ENCODE measurements at places on chromosomes 1 and 21.

- DNase-seq, result no peak
Measured at GRCh38 chr21:39258207-39258606, 55.2 kb downstream of the BRWD1 start.

DNA sequence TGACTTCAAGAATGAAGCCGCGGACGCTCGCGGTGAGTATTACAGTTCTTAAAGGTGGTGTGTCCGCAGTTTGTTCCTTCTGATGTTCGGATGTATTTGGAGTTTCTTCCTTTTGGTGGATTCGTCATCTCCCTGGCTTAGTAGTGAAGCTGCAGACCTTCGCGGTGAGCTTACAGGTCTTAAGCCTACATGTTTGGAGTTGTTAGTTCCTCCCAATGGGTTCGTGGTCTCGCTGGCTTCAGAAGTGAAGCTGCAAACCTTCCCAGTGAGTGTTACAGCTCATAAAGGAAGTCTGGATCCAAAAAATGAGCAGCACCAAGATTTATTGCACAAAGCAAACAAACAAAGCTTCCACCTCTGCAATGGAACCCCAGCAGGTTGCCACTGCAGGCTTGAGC, 14.7 kb downstream of the LDLRAD1 start:
- DNase-seq, result no peak

DNA sequence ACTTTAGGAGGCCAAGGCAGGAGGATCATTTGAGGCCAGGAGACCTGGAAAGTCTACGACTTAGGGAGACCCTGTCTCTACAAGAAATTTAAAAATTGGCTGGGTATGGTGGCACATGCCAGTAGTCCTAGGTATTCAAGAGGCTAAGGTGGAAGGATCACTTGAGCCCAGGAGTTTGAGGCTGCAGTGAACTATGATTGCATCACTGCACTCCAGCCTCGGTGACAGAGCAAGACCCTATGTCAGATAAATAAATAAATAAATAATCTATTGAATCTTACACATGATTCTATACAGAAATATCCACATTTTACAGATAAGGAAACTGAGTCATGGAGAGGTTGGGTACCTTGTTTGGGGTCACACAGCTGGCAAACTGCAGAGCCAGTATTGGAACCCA, 89.1 kb downstream of the MAN1C1 start:
- no peak for DNase-seq

DNA sequence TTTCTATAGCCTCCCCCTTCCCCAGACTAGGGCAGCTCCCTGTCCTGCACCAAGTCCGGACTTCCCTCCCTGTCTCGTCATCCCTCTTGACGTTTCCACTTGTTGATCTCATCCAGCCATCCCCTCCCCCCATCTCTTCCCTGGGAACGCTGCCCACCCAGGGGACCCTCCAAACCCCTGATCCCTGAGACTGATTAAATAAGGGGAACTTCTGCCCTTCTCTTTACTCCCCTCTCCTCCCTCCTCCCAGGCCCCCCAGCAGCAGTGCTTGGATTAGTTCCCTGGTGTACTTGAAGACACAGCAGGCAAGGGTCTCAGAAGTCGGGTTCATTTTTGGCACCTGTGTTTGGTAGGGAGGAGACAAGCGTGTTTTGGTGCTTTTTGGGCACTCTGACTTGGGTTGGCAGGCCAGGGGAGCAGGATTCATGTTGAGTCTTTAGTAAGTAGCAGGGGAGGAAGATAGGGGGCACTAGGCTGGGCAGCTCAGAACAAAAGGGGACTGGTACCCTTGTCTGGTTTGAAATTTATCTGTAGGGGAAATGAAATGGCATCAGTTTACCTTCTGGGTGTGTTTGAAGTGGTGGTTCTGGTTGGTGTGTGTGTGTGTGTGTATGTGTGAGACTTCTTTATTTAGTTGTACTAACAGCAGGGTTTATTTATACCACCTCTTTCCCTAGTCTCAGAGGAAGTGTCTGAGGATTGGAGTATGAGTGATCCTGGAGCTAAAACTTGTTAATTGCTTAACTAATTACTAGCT, 11.1 kb downstream of the VANGL2 start:
- DNase-seq, result no peak

DNA sequence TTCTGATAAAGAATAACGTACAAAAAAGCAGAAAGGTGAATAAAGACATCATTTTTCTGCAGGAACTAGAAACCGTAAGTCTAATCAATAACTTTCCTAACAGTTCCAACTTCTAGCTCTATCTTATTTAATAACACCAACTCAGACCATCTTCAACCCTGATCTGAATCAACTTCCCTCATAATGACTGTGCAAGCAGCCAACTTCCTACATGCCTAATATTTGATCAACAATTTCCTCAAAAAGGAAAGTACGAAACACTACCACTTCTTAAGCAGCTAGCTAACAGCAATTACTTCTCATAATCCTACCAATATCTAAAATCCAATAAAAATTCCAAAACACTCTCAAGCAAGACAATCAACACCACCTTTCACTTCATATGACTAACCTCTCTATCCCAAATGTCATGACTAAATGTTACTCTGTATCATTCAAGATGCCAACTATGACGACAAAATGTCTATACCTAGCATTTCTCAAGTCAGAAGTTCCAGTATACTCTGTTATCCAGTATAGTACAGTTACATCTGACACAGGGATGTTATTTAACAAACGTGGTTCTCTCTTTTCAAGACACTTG, 1.7 kb downstream of the COP1 start:
- no peak for DNase-seq

DNA sequence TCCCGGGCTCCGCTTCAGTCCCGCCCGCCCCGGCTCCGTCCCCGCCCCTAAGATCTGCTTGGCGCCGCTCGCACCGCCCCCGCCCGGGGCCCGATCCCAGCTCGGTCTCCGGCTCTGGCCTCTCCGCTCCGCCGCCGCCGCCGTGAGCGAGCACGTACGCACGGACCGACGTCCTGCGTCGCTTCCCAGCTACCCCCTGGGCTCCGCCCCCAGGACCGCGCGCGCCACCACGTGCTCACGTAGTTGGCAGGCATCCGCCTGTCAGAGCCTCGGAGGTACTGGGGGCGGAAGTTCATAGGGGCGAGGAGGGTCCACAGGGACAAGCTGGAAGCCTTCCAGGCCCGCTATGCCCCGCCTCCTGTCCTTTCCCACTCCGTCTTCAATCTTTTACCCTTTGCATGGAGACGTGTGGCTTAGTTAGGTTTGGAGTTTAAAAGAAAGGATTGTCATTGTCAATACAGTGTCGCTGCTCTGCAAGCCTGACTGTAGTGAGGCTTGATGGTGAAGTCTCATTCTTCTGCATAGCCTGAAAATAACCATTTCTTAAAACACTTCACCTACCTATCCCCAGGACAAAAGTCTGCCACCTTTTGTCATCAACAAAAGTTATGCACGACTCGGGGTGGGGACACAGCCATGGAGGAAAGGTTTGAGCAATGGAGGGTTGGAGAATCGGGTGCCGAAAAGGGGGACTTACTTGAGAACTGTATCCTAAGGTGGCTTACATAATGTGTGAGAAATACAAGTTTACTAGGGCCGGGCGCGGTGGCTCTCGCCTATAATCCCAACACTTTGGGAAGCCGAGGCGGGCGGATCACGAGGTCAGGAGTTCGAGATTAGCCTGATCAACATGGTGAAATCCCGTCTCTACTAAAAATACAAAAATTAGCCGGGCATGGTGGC, at the start of gene CLK2:
Gene CLK2 (minus strand): TSS at position 162 of the 903 bp plus-strand sequence. CDS start 2,527 bp downstream, outside the sequence.
- DNase-seq, result peak; percentile 97

DNA sequence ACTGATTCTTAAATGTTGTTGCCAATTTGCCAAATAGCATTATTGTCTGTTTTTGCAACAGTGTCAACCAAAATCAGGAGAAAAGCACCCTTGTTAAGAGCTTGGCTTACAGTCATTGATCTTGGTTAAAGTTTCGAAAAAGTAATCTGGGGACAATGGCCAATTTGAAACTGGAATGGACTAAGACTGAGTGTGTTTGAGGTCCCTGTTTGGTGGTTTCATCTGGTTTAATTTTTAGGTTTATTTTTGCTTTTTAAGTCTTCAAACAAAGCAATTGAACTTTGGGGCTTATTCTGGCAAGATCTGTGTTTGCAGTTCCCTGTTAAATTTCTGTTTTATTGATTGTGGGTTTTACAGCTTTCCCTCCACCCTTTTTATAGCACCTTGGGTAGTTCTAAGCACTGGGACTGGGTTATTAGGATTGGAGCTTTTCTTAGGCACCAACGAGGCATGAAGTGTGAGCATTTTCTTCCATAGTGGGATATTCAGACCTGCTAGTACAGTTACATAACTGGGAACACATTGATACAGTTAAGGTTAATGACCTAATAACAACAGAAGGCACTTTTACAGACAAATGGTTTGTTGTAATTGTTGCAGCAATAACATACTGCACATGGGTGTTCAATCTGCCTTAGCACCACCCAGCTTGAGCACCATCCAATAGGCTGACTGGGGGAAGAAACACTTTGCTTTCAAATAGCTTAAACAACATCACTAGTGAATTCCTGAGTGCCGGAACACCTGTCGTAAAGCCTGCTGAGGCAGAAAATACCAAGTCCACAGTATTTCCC, 40.6 kb upstream of the MAP10 start:
- no peak for DNase-seq

DNA sequence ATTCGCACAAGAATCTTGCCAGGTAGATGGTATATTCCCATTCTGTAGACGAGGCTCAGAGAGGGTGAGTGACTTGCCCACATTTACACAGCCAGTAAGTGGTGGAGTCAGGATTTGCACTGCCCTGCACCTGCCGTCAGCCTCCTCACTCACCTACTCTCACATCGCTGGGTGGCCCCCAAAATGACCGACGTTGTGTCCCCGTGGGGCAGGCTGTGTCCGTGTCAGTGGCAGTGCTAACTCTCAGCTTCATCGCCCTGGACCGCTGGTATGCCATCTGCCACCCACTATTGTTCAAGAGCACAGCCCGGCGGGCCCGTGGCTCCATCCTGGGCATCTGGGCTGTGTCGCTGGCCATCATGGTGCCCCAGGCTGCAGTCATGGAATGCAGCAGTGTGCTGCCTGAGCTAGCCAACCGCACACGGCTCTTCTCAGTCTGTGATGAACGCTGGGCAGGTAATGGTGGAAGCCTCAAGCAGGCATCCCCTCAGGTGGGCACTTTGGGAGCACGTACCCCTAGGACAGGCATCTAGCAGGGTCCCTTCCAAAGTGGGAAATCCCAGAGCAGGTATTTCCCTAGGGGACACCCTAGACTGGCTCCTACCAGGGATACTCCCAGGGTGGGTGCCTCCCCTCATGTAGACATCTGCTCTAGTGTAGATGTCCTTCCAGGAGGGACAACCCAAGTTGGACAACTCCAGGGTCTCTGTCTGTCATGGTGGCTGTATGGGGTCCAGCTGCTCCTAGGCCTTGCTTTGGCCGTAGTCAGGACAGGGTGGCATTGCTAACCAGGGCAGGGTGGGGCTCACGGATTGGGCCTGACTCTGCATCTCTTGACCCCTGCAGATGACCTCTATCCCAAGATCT, 3.4 kb downstream of the HCRTR1 start:
- DNase-seq, result no peak

DNA sequence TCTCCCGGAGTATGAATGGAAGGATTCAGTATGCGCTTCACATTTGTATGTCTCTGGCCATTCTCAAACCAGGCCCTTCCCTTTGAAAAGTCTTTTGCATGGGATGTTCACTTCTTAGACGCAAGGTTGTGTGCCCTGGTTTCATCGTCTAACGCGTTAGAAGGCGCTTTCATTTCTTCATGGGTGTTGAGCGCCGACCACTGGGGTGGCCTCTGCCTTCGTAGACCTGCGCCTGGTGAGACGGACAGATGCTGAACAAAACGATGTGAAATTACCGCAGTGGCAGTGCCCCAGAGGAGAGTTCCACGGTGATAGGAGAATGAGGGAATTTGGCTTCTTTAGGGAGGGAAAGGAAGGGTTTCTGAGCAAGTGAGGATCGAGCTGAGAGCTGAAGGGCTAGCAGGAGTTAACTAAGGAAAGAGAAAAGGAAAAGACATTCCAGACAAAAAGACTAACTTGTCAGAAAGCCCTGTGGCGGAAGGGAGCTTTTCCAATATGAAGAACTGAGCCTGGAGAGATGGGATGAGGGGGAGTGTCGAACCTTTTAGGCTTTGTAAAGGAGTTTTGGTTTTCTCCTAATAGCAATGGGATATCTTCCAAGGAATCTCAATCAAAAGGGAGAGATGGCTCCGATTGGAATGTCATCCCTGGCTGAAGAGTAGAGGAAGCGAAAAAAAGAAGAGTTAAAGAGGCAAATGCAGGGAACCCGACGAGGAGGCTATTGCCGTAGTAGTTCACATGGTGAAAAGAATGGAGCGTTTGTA, 951 bp downstream of the GGPS1 start:
- DNase-seq, result no peak

DNA sequence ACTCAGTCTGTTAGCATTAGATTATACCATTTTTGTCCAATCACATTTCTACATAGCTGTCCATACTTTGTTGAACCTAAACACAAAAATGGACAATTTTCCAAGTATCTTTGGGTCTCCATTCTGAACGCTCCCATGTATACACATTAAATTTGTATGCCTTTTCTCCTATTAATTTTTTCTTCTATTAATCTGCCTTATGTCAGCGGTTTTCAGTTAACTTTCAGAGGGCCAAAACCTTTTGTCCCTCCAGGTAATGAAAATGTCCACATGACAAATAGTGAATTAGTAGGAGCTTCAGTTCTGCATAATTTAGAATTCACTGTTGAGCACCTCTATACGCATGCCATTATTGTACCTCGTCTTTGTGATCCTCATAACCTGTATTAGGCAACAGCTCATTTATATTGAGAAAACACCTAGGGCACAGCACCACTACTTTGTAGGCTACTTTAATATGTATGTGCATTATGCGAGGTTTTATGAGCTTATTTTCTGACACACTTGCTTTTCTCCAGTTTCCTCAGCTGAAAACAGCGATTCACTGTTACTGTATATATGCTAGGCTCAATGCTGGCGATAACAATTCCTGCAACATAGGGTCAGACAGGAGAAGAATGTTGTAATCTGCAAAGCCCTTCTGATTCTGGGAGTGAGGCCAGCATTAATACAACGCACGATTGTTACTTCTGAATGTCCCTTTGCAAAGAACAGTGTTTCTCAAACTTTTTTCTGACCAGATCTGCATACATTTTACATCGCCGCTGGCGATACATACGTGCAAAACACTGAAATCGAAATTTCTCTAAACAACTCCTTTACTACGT, 1.1 kb upstream of the ABCD3 start:
- DNase-seq, result no peak

GRCh38 chr21:19029816-19030215, 626.2 kb upstream of the TMPRSS15 start:
- DNase-seq, result no peak

- DNase-seq, result no peak
Measured at GRCh38 chr1:153538315-153538821, 2.4 kb downstream of the S100A5 start.

- DNase-seq, result no peak
Measured at GRCh38 chr1:20325844-20326420, 35.3 kb downstream of the VWA5B1 start.

GRCh38 chr1:90712153-90712856, 4.8 kb downstream of the BARHL2 start:
- no peak for DNase-seq

GRCh38 chr1:205496661-205497060, 7.8 kb upstream of the CDK18 start:
- no peak for DNase-seq

DNA sequence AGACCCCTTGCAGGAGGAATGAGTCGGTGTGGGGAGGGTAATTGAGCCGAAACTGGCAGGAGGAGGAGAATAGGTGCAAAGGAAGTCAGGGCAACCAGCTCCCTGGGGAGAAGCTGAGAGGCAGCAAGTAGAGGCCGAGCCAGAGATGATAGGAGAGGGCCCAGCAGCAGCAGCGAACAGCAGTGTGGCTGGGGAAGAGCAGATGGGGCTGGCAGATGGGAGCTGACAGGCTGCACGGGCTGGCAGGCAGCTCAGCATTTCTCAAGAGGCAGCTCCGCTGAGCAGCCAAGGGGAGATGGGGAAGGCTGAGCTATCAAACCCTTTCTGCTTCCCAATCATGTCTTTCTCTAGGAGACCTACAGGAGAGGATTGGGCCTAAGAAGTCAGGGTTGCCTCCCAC, 158.2 kb downstream of the TRIM33 start:
- no peak for DNase-seq

Data from activated CD4-positive, alpha-beta T cell treated with anti-CD3 and anti-CD28 coated beads for 24 hours (primary cell).